ENCODE measurements at places on chromosomes 3 and 15. TPM values are rescaled to one million over a fixed set of nuclear protein-coding genes. Genes with fewer than 3 reads are reported as not detected.

Gene RNU5B-1
- not detected for total RNA-seq

DNA sequence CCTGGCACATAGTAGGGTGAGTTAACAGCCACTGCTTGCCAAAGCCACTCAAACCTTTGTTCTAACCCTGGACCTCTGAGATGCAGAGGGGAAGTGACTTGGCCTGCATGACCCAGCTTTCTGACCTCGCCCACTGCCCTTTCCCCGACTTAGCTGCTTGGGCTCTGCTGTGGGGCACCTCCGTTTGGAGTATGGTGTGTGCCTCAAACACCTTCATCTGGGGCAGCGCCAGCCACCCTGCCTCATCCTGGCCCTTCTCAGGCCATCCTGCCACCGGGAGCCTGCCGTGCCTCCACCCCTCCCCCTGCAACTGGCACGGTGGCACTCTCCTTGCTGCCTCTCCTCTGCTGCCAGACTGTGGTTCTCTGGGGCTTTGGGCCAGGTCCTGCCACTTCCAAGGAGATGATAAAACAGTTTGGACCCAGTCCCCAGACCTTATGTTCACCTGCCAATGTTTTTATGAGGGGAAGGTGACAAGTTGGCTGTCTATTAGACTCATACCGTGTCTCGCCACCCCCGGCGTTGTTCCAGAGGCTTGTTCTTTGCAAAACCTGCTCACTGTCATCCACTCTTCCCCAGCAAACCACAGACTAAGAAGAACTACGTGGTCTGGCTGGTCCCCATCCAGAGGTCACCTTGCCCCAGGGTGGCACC is 32.2 kb downstream of the SLC6A6 start:
- peak; percentile 85 for DNase-seq

DNA sequence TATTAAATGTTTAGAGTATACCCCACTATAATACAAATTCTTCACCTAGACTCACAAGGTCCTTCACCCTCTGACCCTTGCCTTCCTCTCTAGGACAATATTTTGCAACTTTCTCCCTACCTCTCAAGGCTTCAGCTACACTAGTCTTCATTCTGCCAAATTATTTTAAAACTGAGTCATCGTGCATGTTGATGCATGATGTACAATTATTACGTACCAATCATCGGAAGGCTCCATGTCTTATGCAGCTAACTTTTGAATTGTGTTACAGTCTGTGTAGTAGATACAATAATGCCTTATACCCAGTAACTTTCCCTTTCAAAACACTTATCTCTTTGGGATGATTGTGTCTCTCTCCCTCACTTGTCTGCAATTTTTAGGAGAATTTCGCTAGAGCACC is 98.5 kb upstream of the ROBO2 start:
- DNase-seq: no peak

GRCh38 chr3:189119950-189120349 is 51.8 kb upstream of the TPRG1 start:
- DNase-seq: no peak

DNA sequence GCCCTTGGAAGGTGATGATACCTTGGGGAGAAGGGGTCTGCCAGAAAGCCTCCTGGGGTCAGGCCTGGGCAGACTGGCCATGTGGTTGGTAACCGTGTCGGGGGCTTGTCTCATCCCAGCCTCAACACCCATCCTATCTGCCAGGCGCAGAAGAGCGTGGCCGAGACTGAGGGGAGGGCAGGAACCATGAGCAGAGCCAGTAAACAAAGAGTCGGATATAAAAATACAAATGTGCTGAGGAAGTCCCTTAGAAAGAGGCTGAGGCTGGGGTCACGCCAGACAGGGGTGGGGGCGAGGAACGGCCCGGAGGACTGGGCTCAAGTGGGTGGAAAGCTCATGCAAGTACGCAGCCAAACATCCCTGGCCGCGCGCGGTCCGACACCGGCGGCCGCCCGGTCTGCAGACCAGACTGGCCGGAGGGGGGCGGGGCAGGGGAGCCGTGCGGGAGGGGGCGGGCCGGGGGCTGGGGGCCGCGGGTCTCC is 1.9 kb downstream of the CAMK2N2 start:
- DNase-seq: no peak

DNA sequence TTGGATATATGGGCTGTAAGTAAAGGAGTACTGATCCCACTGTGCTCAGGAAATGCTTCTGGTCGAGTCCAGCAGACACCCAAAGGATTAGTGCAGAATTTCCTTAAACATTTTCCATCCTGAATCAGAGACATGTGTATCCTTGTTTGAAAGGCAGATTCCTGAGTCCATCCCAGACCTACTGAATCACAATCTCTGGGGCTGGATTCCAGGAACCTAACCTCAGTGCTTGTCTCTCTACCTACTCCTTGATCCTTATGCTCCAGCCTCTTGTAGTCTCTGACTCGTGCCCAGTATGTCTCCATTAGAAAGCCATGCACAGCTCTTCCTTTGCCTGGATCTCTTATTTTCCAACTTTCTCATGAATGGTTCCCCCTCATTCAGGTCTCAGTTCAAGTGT is 585.8 kb downstream of the NLGN1 start:
- DNase-seq: no peak
